ENCODE measurements at places on chromosomes 3 and 15. TPM values are rescaled to one million over a fixed set of nuclear protein-coding genes. Genes with fewer than 3 reads are reported as not detected.

The PCYT1A gene
- 51.3 TPM for polyA plus RNA-seq

The SYNPR gene
- not detected for polyA plus RNA-seq

The LAMB2 gene
- polyA plus RNA-seq = 435 TPM

The CD200R1 gene
- polyA plus RNA-seq = 0.53 TPM

The CD80 gene
- 0.20 TPM for polyA plus RNA-seq

The COL6A5 gene
- 0.07 TPM for polyA plus RNA-seq

The DNAH12 gene
- polyA plus RNA-seq = 3.0 TPM

The TCAIM gene
- 49.3 TPM for polyA plus RNA-seq

The MYRIP gene
- polyA plus RNA-seq = 1.6 TPM

The ANKRD34C gene
- 0.10 TPM for polyA plus RNA-seq

The PLSCR2 gene
- 1.0 TPM for polyA plus RNA-seq

The CNTN4 gene
- 30.1 TPM for polyA plus RNA-seq

The YEATS2 gene
- polyA plus RNA-seq = 44.6 TPM

The NSUN3 gene
- polyA plus RNA-seq = 14.6 TPM

The PRSS50 gene
- polyA plus RNA-seq = 3.2 TPM

The DAPK2 gene
- 8.1 TPM for polyA plus RNA-seq

The SV2B gene
- polyA plus RNA-seq = 0.67 TPM

The GATA2 gene
- 32.1 TPM for polyA plus RNA-seq

The ZNF80 gene
- polyA plus RNA-seq = 0.15 TPM

The TMOD2 gene
- polyA plus RNA-seq = 5.7 TPM

The CSPG5 gene
- polyA plus RNA-seq = 1.2 TPM

The OR5K2 gene
- polyA plus RNA-seq = 1.2 TPM

The TRPM1 gene
- polyA plus RNA-seq = 0.07 TPM

The PDZRN3 gene
- polyA plus RNA-seq = 48.5 TPM

The LEKR1 gene
- polyA plus RNA-seq = 3.2 TPM

The ITGA11 gene
- polyA plus RNA-seq = 3.6 TPM

The CTXND1 gene
- 11.0 TPM for polyA plus RNA-seq

The EPHB1 gene
- 5.9 TPM for polyA plus RNA-seq

The CLRN1 gene
- polyA plus RNA-seq = not detected

The TMEM207 gene
- 18.1 TPM for polyA plus RNA-seq

The HRG gene
- 2.0 TPM for polyA plus RNA-seq

The MYO1E gene
- polyA plus RNA-seq = 145 TPM

The ELL3 gene
- polyA plus RNA-seq = 4.6 TPM

The RNU5B-1 gene
- not detected for polyA plus RNA-seq

The ADAMTSL3 gene
- 2.8 TPM for polyA plus RNA-seq

The FRMD5 gene
- 1.8 TPM for polyA plus RNA-seq

The SENP8 gene
- polyA plus RNA-seq = 6.8 TPM

The DCLK3 gene
- polyA plus RNA-seq = 0.86 TPM

The GP9 gene
- polyA plus RNA-seq = 0.47 TPM

The CORO2B gene
- 23.0 TPM for polyA plus RNA-seq

The MYO5C gene
- 32.7 TPM for polyA plus RNA-seq

The MITF gene
- polyA plus RNA-seq = 40.7 TPM

The C3orf22 gene
- polyA plus RNA-seq = 0.10 TPM

The EXD1 gene
- polyA plus RNA-seq = 0.07 TPM
